Stomach (tissue), 19 donors: ENCODE measurements at places on chromosomes 11 and 22. TPM values are rescaled to one million over a fixed set of nuclear protein-coding genes. Genes with fewer than 3 reads are reported as not detected.

Gene APOA4
- total RNA-seq = not detected

Gene TRIM49D2
- not detected for total RNA-seq

- no peak overlapping the region for H3K4me3 ChIP-seq
- H3K4me1 ChIP-seq = peaks cover 16% of the 10 kb centered on the region
- H3K27me3 ChIP-seq = no peaks in the 10 kb centered on the region
- no peaks in the 10 kb centered on the region for H3K36me3 ChIP-seq
- peak overlapping the region; percentile 10 for H3K27ac ChIP-seq
Measured at GRCh38 chr11:126080161-126080941, 17.7 kb upstream of the CDON start.

DNA sequence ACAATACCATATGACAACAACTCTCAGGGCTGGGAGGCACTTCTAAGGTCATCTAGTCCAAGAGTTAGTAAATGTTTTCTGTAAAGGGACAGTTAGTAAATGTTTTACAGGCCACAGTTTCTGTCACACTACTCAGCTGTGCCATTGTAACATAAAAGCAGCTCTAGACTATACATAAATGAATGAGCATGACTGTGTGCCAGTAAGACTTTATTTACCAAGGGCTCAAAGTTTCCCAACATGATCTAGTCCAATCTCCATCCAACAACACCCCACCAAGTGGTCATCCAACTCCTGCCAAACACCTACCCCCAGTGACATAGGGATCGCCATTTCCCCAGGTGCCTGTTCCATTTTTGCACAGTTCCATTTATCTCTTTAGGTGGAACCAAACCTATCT is 12.1 kb downstream of the SERGEF start:
- no peak overlapping the region for H3K4me3 ChIP-seq
- H3K4me1 ChIP-seq = no peaks in the 10 kb centered on the region
- DNase-seq = no peak
- H3K27ac ChIP-seq = no peak overlapping the region

- no peaks in the 10 kb centered on the region for H3K27me3 ChIP-seq
- no peak overlapping the region for H3K4me3 ChIP-seq
- peaks cover under 1% of the 10 kb centered on the region for H3K36me3 ChIP-seq
- H3K27ac ChIP-seq = no peak overlapping the region
- no peak for DNase-seq
Measured at GRCh38 chr11:10538924-10539323, 2.1 kb downstream of the RNF141 start.

- H3K4me3 ChIP-seq = no peak overlapping the region
- H3K36me3 ChIP-seq = peaks cover 4% of the 10 kb centered on the region
- no peaks in the 10 kb centered on the region for H3K4me1 ChIP-seq
- H3K27me3 ChIP-seq = peaks cover 18% of the 10 kb centered on the region
- peak; percentile 51 for DNase-seq
Measured at GRCh38 chr22:39090426-39091064, 6.5 kb upstream of the APOBEC3H start.

DNA sequence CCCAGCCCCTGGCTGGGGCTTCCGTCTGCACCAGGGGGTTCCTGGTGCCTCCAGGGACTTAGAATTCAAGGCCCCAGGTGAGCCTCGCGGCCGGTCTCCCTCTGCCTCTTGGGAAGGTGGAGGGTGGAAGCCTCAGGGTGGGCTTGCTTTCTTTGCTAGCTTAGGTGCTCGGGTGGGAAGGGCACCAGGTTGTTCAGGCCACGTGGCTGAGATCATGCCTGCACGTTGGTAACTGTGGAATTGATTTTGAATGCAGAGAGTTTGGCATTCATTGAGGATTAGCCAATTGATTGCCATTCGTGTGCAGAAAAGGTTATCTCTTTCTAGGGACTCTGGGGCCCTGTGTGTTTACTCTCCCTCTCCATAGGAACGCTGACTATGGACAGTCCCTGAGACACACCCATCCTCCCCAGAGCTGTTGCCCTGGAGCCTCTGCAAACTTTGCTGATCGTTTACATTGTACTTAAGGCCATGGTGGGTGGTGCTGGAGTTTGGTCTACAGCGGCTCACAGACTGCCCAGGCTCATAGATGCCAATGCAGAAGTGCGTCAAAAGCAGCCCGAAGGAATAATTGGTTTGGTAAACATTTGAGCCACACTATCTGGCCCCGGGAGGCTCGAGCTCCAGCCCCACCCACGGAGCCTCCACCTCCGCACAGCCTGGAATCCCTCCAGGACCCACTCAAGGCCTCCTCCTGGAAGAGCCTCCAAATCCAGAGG is 1457.7 kb downstream of the BRD1 start:
- H3K4me1 ChIP-seq = no peaks in the 10 kb centered on the region
- no peak overlapping the region for H3K4me3 ChIP-seq
- DNase-seq = peak; percentile 62
- no peak overlapping the region for H3K27ac ChIP-seq
